Brain pericyte (primary cell): ENCODE measurements at places on chromosomes 2 and 18.

- no peak for DNase-seq
Observed at GRCh38 chr2:180555391-180555965, 424.9 kb upstream of the UBE2E3 start.

GRCh38 chr18:8949206-8949605 is 153.3 kb upstream of the NDUFV2 start:
- DNase-seq, result no peak

- no peak for DNase-seq
Observed at GRCh38 chr2:208916881-208917280, 507.0 kb upstream of the MAP2 start.

- DNase-seq, result no peak
Observed at GRCh38 chr18:2610549-2610948, 39.2 kb downstream of the NDC80 start.

GRCh38 chr18:77138270-77138669 is 5.7 kb upstream of the MBP start:
- no peak for DNase-seq

DNA sequence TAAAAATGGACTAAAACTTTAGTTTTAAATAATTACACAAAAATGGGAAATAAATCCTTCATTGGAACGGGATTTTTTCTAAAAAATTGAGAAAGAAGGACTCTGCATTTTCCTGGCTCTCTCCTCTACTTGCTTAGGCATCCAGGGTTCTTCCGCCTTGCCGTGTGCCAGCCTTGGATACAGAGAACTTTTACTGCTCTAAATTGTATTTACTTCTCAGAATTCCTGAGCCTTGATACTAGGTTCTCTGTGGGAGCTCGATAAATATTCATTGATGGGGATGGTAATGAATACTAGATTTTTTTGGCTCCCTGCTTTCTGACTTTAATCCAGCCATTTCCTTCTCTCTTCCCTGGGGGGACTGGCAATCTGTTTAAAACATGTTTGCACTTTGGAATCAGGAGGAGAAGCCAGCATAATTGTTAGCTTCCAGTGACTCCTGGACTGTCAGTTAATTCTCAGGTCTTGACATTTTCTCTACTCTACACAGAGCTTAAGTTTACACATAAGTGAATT is 746.1 kb upstream of the LRRTM1 start:
- DNase-seq, result no peak

DNA sequence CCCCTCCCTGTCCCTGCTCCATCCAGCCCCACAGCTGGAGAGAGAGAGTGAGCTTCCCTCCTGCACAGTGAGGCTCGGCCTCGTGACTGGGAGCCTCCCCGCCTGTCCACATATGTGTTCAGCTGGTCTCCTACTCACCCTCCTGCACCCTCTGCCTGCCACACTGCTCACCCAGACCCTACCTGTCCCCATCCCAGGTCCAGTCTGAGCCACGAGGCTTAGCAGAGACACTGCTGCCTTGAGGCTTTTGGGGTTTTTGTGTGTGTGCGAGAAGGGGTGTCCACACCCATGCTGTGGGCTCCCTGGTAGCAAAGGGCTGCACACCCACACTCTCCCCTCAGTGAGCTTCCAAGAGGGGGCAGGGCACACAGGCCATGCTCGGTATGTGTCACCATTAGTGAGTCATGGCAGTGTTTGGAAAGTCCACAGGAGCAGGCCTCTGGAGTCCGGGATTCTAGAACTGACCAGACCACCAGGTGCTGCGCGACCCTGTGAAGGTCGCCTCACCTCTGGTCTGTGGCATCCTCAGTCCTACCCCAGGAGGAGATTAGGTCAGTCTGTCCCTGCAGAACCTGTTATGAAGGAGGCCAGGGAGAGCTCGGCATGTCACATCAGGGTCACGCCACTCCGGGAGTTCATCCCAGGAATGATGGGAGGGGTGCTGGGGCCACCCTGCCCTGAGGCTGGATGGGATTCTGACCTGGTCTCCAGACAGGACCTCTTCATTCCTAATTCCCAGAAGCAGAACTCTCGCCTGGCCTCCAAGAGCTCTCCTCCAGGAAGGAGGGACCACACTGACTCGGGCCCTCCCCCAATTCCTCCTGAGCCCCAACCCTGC is 39.9 kb upstream of the SMAD7 start:
- DNase-seq, result no peak

DNA sequence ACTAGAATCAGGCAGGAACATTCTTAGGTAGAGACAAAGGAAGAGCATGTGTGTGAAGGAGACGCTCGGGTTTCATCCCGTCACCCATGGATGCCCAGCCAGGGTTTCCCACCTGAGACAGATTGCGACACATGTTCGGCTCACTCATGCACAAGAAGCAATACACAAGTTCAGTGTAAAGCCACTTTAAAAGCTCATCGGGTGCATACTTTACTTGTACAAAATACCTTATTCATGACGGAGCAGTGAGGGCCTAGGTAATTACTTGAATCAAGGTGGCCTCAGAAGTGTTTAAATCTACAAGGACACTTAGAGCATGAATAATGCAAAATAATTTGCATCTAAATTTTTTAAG is 42.0 kb downstream of the ZEB2 start:
- DNase-seq, result no peak

- DNase-seq, result no peak
Observed at GRCh38 chr18:68865021-68865420, 67.1 kb downstream of the CCDC102B start.
